ENCODE measurements at places on chromosomes 7 and 10. TPM values are rescaled to one million over a fixed set of nuclear protein-coding genes. Genes with fewer than 3 reads are reported as not detected.

- no peak for DNase-seq
Observed at GRCh38 chr10:71044720-71045119, 156.4 kb upstream of the PCBD1 start.

DNA sequence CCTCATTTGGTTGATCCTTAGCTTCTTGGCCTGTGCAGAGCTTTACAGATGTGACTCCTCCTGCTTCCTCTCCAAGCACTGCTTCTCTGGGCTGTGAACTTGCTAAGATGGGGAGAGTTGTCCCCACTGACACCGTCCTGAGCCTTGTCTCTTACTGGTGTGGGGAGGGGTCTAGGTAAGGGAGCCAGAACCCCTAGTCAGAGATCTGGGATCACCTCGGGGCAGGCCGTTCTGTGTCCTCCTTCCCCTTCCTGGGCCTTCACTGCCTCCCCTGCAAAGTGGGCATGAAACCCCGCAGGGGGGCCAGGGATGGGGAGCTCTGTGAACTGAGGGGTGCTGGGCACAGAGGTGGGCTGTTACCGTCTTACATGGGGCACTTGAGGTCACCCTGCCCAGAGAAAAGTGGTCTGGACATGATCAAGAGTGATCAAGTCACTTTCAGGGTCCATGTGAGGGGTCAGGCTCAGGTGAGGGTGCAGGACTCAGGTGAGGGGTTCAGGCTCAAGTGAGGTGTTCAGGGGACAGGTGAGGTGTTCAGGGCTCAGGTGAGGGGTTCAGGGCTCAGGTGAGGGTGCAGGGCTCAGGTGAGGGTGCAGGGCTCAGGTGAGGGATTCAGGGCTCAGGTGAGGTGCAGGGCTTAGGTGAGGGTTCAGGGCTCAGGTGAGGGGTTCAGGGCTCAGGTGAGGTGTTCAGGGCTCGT is 86.2 kb downstream of the ADCY1 start:
- no peak for DNase-seq

- no peak for DNase-seq
Observed at GRCh38 chr7:129136887-129137642, 7.4 kb upstream of the TSPAN33 start.

- DNase-seq = no peak
Observed at GRCh38 chr10:71159892-71160291, 52.5 kb upstream of the UNC5B start.

GRCh38 chr7:139118805-139119485 is 9.4 kb upstream of the ZC3HAV1 start:
- no peak for DNase-seq

DNA sequence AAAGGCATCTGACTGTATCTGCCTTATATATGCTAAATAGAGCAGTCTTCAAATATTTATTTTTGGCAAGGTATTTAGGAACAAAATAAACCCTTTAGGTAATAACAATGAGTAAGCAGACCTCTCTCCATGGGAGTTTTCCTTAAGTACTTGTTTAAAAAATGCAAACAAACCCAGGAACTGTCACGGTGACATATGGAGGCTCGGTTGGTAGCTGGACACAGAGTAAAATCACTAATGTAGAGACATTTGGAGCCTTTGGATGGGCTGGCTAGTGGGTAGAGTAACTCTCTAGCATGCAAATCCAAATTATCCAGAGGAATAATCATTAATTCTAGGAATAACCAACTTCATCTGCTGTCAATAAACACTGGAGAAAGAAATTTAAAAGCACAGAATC is 71.6 kb upstream of the LAMB4 start:
- DNase-seq = no peak

DNA sequence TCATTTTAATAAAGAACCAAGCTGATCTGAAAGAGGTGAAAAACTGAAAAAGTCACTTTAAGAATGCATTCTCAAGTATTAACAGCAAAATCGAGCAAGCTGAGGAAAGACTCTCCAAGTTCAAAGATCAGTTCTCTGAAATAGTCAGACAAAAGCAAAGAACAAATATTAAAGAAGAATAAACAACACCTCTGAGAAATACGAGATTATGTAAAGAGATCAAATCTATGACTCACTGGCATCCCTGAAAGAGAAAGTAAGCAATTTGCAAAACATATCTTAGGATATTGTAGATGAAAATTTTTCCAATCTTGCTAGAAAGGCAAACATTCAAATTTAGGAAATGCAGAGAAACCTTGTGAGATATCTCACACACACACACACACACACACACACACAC is 138.4 kb upstream of the HGF start:
- DNase-seq = no peak

The NANOS1 gene
- 3.5 TPM for total RNA-seq

The RBM20 gene
- 0.67 TPM for total RNA-seq

The SPDYE11 gene
- total RNA-seq = not detected

The ECHDC3 gene
- 8.6 TPM for total RNA-seq

The ITIH5 gene
- 34.9 TPM for total RNA-seq

Data from sciatic nerve (tissue), 2 donors.